SK-MEL-5 (cell line): ENCODE measurements at places on chromosomes 3 and 15. TPM values are rescaled to one million over a fixed set of nuclear protein-coding genes. Genes with fewer than 3 reads are reported as not detected.

The CGNL1 gene
- total RNA-seq, result 0.24 TPM in 2 replicates

The LRRC49 gene
- total RNA-seq, result 1.1 and 1.6 TPM in 2 replicates

The LIPH gene
- total RNA-seq, result not detected in 2 replicates

The STARD5 gene
- total RNA-seq, result 1.2 and 1.5 TPM in 2 replicates

The THPO gene
- total RNA-seq, result 1.1 TPM in 1 of 2 replicates, not detected in the other

The TUSC7 gene
- not detected in 2 replicates for total RNA-seq
